ENCODE measurements at places on chromosomes 5 and 9. TPM values are rescaled to one million over a fixed set of nuclear protein-coding genes. Genes with fewer than 3 reads are reported as not detected.

DNA sequence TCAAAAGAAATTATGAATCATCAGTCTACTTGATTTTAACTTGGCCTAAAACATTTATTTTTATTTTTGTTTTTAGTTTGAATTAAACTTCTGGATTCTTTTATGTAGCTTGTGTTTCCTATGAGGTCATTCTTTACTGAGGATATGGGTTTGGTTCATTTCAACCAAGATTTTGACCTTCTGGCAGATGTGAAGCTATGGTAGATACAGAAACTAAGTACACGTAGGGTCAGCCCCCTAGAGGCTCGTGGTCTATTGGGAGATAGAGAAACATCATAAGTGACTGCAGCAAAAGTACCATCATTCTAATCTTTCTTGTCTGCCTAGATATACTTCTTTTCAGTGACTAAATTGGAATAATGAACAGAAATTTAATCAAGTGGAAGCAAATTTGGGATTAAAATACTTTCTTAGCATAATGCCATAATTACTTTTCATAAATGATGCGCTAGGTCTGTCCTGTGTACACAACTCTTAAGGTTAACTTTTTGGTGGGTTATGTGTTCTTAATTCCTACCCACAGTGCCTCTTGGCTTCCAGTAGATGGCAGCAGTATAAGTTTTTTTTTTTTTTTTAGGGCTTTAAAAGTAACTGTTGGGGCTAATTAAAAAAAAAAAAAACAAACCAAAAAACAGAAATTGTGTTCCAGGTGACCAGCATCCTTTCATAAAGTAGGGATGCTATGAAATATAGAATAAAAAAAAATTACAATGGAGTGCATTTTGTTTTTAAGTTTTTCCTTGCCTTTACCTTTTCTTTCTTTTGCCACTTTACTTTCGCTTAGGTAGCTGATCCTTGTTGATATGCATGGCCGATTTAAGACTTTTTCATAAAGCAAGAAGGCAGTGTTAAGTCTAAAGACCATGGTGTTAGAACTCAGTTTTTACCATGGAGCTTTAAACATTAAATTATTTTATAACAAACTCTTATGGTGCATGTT, 49.9 kb downstream of the LRRTM2 start:
- no peak for DNase-seq

Gene ZBED3
- 31.1 TPM for polyA plus RNA-seq

Gene SNCAIP
- 22.8 TPM for polyA plus RNA-seq

Gene CCL27
- polyA plus RNA-seq: 0.44 TPM

DNA sequence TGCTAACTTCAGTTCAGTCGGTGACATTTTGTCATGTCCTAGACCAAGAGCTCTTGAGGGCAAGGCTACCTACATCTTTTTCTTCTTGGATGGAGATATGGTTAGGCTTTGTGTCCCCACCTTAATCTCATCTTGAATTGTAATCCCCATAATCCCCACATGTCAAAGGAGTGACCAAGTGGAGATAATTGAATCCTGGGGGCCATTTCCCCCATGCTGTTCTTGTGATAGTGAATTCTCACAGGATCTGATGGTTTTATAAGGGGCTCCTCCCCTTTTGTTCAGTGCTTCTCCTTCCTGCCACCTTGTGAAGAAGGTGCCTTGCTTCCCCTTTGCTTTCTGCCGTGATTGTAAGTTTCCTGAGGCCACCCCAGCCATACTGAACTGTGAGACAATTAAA, 2.1 kb upstream of the CFAP90 start:
- DNase-seq: no peak

DNA sequence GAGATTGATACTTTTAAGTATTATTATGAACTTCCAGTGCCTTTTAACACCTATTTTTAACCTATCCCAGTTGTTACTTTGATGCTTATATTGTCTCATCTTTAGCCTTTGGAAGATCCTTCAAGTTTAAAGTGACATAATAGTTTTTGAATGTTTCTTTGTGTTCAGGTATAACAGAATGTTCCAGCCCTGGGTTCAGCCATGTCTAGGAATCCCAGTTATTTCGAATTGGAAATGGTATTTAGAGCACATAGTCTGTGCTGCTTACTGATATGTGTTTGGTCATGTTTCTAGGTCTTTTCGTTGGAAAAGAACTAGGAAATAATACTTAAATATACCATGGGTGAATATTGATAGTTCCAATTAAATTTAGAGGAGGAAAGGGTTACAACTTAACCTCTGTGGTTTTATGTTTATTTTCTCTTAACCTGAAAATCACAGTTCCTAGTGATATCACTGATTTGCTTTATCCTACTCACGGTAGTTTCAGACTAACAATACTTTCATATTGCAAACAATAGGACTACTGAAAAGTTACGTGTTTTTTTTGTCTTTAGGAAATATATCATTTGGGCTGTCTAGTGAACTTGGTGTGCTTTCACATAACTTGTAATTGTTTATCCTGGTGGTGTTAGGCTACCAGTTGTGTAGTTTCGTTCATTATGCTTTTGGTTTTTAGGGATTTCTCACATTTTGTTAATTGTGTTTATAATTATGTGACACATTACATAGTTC, 37.8 kb downstream of the UHRF2 start:
- DNase-seq: no peak

Gene STPG3
- polyA plus RNA-seq: 3.3 TPM

DNA sequence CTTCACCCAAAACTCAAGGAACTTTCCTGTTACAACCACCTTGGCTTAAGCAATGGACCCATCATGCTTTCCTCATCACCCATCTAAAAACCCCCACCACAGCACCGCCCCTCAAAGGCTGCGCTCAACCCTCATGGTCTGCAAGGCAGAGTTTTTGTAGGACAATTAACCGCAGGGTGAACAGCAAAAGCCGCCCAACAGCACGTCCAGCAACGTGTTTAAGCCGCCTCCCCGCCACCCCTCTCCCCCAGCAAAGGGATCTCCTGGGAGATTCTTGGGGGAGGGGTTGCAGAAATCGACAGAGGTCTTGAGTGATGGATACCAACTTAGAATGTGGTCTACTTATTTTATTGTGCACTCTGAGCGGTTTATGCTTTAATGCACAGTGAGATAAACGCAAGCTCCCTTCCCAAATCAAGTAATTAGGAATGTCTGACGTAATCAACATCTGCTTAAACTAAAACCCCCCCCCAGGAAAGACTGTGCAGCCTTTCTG, 1.9 kb downstream of the ROR2 start:
- DNase-seq: no peak

Gene BSPRY
- polyA plus RNA-seq: 11.1 TPM

- DNase-seq: no peak
These were observed 996.0 kb upstream of the ARRDC3 start for GRCh38 chr5:92378966-92379611.

DNA sequence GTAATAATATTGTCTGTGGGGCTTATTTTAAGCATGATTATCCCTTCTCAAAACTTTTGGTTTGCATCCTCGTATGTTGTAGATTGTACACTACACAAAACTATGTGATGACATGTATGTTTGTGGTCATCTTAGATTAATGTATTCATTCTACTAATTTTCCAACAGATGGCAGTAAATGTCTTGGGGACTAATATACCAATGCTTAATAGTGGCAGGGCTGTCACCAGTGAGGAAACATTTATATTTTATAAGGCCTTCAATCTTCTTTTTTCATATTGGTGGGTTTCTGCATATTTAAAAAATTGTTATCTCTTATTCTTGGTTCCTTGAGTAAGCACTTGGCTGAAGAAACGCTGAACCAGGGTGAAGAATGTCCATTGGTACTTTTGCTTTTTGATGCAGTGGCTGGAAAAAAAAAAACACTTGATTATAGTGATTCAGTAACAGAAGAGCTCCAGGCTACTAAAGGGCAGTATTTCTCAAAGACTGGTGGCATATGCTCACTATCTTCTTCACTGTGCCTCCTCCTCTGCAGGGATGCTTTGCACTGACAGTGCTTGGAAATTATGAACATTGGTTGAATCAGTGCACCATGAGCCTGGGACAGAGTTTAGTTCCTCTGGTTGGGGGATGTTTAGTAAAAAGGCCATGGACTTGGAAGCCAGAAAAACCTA, 530.3 kb downstream of the RASEF start:
- DNase-seq: no peak

Gene HTR1A
- polyA plus RNA-seq: not detected

Gene NEUROG1
- polyA plus RNA-seq: not detected

Gene SMIM33
- polyA plus RNA-seq: not detected

- no peak for DNase-seq
These were observed 47.5 kb downstream of the DBH start for GRCh38 chr9:133683586-133684120.

Gene CATSPER3
- 1.6 TPM for polyA plus RNA-seq

GRCh38 chr9:22169243-22169642, 160.1 kb upstream of the CDKN2B start:
- no peak for DNase-seq

DNA sequence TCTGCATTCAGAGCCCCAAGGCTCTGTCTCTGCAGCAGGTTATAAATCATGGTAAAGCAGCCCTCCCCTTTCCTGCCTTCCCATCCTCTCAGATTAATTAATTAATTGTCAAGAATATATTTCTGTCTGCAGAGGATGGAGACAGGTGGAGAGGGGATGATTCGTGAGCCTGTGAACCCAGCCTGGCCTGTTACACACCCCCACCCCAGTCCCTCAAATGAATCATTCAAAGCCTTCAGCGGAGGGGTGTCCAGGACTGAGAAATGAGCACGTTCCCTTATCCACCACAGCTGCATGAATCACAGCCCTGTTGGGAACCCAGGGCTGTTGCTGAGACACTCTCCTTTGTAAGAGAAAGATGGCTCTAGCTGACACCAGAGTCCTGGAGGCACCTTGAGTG, 56.0 kb downstream of the NIPAL4 start:
- peak; percentile 37 for DNase-seq

Gene ARAP3
- 25.9 TPM for polyA plus RNA-seq

GRCh38 chr9:113998525-113999255, 79.4 kb downstream of the AMBP start:
- no peak for DNase-seq

Gene PCDHGA12
- 1.1 TPM for polyA plus RNA-seq

Gene EPB41L4A
- 32.3 TPM for polyA plus RNA-seq

- DNase-seq: peak; percentile 9
These were observed 53.1 kb upstream of the MPDZ start for GRCh38 chr9:13332571-13332970.

Gene RETREG1
- 37.1 TPM for polyA plus RNA-seq

Measured in left renal cortex interstitium (tissue), 4 donors.